ENCODE measurements at places on chromosomes 4 and X.

DNA sequence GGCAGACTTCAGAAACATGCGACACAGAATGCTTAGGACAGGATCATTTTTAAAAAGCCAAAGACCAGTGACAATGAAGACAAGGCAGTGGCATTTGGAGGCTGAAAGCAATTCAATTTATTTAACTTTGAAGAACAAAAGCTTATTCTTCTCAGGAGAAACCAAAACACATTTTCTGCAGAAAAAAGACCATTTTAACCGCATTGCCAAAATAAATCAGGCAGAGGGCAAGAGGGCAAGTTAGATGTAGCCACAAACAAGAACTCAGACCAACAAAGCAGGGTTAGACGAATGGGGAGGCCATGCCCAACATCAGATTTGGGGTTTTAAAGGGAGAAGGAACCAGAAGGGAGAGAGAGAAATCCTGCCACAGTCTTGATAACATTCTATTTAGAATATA is 58.9 kb downstream of the RELL1 start:
- no peak for DNase-seq

DNA sequence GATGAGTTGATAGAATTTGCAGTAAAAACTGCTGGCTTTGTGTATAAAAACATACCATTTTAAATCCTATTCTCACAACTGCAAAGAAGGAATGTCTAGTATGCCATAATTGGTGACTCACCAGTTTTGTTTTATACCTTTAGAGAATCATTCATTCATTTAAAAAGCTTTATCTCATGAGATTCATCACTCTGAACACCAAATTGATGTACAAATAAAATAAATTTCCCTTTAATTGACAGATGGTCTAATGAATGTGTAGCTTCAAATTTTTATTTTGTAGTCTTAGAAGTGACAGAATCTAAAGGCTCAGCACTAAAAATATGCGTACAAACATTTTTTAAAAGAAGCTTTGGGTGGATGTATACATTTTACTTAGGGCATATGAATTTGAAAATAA is 492.5 kb downstream of the GALNTL6 start:
- no peak for DNase-seq

DNA sequence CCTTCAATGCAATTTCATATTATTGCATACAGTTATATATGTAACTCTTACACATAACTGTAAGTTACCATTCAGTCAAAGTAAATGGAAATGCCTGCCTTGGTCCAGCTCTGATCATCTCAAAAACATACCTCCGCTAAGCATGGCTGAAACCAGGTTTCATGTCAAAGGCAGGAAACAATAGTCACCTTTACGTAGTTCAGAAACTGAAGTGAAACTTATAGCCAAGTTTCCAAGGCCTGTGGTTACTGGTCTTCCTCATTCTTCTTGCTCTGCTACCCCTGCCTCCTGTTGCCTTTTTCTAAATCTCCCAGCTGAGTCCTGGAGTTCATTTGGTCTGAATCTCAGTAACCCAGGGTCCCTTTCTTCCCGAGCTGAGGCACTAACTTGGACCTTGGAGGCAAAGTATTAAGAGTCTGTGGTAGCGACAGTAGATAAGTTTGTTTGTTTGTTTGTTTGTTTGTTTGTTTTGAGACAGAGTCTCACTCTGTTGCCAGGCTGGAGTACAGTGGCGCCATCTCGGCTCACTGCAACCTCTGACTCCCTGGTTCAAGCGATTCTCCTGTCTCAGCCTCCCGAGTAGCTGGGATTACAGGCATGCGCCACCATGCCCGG is 30.8 kb downstream of the DAPP1 start:
- DNase-seq, result no peak

GRCh38 chrX:7690842-7691241 is 152.1 kb upstream of the VCX start:
- DNase-seq, result no peak

GRCh38 chr4:156238171-156238570 is 284.5 kb upstream of the CTSO start:
- DNase-seq, result no peak

DNA sequence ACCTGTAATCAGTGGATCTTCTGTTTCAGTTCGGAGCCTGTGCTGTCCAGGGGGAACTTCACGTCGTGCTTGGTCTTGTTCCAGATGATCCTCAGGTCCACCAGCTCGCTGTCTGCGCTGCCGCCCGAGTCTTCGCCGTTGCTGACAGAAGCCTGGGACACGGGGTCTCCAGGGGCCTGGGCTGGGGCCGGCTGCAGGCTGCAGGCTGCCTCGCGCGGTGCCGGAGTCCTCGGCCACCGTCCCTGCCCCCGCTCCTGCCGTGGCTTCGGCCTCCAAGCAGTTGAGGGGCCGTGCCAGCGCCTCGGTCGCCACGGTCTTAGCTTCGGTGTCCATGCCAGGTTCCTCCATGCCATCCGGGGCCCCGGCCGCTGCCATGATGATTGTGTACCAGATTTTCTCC is 37.3 kb upstream of the CCNI start:
- no peak for DNase-seq

GRCh38 chr4:54852054-54852453 is 194.3 kb downstream of the KIT start:
- DNase-seq, result no peak

GRCh38 chr4:180084561-180084960 is 2158.6 kb upstream of the TENM3 start:
- DNase-seq, result no peak

DNA sequence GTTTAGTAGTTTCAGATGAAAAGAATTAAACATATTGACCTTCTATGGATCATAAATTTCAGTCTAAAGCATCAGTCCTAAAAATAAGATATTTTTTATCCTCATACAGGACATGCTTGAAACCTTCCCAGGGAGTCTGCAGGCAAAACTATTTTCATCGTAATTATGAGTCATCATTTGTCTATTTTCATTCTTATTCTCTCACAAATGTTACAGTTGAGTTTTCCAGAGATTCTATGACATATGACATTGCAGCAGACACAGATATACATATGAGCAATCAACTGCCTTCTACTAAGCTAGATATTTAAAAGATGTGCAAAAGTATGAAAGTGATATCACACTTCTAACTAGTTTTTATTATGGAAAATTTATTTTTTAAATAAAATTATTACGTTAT is 398.0 kb downstream of the MAGEB5 start:
- no peak for DNase-seq

DNA sequence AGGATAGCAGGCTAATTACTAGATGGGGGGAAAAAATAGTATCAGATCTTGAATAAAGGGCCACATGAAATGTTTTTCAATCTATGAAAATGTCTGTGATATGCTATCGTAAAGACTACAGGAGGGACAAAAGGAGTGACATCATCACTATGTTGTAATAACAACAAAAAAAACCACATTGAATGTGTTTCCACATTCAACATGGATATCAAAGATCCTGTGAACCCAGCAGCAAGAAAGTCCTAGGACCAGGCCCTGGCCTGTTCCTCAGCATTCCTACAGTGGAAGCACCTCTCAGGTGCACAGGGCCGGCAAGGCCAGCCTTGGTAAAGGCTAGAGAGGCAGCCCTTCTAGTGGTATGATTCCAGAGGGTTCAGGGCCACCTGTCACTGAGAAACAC is 118.3 kb downstream of the RELL1 start:
- no peak for DNase-seq

- no peak for DNase-seq
Observed at GRCh38 chr4:172143605-172144314, 330.6 kb downstream of the GALNTL6 start.

Data from activated CD8-positive, alpha-beta memory T cell treated with anti-CD3 and anti-CD28 coated beads for 48 hours (primary cell).